Dermis lymphatic vessel endothelial cell (primary cell): ENCODE measurements at places on chromosomes 13 and 19. TPM values are rescaled to one million over a fixed set of nuclear protein-coding genes. Genes with fewer than 3 reads are reported as not detected.

The CEACAM1 gene
- total RNA-seq, result 18.0 and 28.1 TPM in 2 replicates

The KCNRG gene
- total RNA-seq, result 5.2 and 9.5 TPM in 2 replicates

The ZNF578 gene
- total RNA-seq, result 0.54 and 1.1 TPM in 2 replicates

The CD37 gene
- not detected in 2 replicates for total RNA-seq

The CATSPERD gene
- total RNA-seq, result not detected in 2 replicates

The ZNF66 gene
- 2.0 and 3.2 TPM in 2 replicates for total RNA-seq

The ZNF571 gene
- total RNA-seq, result 1.8 and 2.9 TPM in 2 replicates

The CEACAM16 gene
- total RNA-seq, result not detected in 2 replicates

The ERCC1 gene
- 41.5 and 50.4 TPM in 2 replicates for total RNA-seq

The ZNF507 gene
- 8.9 and 12.0 TPM in 2 replicates for total RNA-seq

The IGFL3 gene
- total RNA-seq, result not detected in 2 replicates

The LILRB5 gene
- total RNA-seq, result not detected in 2 replicates

The MVB12A gene
- 32.3 and 37.5 TPM in 2 replicates for total RNA-seq
